ENCODE measurements at places on chromosomes 6 and 20.
A peak's percentile ranks its signal among the peaks of the same experiment; 100 is the strongest.

- no peak for DNase-seq
These were observed 8.1 kb downstream of the SCRT2 start for GRCh38 chr20:667351-668034.

DNA sequence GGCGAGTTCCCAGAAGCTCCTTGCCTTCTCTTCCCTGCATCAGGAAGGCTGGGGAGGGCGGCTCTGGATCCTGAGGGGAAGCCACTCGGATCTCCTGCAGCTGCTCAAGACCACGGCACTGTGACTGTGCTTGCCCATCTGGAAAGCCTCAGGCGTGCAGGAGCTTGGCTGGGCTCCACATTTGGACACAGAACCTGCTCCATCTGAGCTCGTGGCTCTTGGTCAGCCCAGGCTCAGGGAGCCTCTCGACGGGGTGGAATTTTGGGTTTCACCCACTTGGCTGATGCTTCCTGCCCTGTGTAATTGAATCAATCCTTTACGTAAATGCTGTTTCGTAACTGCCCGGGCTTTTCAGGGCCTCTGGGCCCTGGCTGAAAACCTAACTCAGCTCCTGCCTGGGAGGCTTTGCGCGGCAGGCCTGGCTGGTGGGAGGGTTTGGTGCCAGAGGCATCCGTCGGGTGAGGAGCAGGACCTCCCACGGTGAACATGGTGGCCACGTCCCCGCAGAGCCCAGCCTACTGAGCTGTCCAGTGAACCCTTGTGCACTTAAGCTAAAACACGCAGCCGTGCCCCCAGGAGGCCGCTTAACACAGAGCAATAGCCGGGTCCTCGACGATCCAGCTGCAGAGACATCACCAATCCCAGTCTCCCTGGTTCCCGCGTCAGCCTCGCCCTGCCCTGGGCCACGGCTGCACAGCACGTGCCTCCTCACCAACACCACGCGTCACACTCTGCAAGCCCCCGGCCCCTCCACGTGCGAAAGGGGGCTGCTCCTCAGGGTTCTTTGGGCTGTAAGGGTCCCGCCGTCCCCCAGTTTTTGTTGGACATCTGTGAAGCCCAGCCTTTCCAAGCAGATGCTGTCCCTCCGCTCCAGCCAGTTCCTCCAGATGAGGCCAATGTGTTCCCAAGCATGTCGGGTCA, 241.0 kb downstream of the DLL1 start:
- DNase-seq, result no peak

DNA sequence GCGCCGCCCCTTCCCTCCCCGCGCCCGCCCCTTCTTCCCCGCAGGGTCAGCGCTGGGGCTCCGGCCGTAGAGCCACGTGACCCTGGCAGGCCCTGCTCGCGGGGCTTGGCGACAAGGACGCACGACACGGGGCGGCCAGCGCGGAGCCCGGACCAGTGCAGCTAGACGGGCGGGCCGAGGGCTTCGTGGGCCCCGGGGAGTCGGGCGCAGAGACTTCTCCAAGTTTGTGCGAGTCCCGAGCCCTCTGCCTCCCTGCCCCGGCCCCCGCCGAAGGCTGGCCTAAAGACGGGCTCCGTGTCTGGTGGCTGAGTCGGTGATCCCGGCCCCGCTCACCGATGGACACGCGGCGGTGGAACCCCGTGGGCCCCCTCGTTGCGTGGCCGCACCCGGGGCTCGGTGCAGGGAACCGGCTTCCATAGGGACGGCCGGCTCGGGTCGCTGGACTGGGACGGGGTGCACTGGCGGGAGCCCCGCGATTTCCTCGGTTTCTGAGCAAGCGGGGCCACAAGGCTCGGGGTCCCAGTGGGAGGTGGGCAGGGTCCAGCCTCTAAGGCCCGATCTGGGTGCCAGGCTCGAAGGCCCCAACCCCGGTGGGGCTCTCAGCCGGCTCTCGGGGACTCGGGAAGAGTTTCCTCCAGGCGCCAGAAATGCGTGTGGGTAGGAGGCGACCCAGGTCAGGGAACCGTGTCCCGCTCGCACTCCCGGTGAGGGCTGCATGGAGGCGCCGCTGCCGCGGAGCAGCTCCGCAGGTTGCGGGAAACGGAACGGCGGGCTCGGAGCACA, 452 bp upstream of the GATA5 start:
- no peak for DNase-seq

DNA sequence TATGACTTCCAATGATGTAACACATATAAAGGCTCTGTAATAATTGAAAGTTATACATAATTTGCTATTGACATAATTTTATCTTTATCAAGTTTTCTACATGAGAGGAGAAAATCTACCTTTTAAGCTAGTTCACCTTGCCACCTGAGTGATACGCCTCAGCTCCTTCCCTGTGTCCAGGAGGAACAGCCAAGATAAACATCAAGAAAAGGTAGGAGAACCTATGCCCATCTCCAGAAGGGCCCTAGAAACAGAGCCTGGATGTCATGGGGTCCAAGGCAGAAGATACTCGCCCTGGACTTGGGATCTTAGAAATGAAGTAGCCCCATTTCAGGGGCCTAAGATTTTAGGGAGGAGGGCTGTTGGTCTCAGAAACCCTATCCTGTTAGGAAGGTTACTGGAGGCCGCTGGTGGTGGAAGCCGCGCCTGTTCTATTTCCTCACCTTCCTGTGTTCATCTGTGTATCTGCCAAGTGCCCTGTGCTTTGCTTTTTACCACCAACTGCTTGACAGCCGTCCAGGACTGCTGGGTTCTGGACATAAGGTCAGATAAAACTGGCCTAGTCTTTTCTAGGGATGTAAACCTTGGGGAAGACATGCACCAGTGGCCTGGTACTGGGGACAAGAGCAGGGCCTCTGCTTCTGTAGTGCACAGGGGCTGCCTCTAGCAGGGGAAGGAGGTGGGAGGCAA, 178.5 kb downstream of the ARID1B start:
- no peak for DNase-seq

- DNase-seq, result no peak
These were observed 200.7 kb upstream of the THBS2 start for GRCh38 chr6:169454204-169454871.

DNA sequence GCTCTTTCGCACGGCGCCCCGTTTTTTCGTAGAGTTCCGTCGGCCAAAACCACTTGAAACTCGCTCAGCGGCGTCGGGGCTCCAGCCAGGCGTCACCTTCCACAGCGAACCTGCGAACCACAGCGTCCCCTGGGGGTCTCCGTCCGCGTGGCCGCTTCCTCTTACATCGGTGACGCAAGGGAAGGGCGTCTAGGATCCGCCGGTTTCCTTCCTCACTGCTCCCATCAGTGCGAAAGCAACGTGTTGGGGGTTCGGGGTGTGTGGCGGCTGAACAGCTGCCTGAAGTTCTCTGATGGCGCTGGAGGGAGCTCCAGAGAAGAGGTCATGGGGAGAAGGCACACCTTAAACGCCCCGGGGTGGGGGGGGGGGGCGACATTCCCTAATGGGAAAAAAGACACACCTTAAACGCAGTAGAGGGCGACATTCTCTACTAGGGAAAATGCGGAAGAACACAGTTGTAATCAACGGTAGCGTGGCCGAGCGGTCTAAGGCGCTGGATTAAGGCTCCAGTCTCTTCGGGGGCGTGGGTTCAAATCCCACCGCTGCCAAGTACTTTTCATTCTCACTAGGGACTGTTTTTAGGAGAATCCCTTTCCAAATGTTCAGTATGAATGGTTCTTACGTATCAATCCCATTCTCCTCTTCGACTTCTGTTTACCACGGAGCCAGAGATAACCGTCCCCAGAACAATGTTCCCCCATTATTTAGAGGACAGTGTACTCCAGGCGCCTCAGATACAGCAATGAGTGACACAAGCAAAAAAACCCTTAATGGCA, 16.4 kb downstream of the ZNF311 start:
- DNase-seq, result no peak

DNA sequence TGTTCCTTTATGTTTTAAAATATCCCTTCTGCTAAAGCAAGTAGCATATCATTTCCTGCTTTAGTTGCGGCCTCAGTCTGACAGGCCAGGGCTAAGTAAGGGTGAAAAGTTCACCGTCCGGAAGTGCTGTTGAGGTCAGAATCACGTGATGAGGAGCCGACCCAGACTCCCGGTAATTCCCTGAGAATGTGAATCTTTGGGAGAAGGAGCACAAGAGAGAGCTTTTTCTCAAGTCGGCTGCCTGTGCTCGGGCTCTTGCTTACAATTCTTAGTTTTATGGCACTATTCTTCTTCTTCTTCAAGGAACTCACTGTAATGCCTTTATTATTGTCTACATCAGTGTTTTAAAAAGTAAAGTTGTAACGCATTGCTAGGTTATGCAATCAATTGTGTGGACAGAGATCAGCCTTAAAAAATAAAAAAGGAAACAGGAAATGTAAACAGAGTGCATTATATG, 309.3 kb downstream of the PRL start:
- DNase-seq, result no peak

DNA sequence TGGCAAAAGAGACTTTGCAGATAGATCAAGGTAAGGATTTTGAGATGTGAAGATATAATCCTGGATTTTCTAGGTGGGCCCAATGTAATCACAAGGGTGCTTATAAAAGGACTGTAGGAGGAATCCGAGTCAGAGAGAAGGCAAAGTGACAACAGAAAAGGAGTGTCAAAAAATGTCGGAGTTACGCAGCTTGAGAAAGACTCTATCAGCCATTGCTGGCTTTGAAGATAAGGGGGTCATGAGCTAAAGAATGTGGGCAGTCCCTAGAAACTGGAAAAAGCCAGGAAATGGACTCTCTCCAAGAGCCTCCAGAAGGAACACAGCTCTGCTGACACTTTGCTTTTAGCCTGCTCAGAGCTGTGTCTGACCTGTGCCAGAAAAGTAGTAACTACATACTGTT, 8.7 kb upstream of the RWDD1 start:
- DNase-seq, result no peak

DNA sequence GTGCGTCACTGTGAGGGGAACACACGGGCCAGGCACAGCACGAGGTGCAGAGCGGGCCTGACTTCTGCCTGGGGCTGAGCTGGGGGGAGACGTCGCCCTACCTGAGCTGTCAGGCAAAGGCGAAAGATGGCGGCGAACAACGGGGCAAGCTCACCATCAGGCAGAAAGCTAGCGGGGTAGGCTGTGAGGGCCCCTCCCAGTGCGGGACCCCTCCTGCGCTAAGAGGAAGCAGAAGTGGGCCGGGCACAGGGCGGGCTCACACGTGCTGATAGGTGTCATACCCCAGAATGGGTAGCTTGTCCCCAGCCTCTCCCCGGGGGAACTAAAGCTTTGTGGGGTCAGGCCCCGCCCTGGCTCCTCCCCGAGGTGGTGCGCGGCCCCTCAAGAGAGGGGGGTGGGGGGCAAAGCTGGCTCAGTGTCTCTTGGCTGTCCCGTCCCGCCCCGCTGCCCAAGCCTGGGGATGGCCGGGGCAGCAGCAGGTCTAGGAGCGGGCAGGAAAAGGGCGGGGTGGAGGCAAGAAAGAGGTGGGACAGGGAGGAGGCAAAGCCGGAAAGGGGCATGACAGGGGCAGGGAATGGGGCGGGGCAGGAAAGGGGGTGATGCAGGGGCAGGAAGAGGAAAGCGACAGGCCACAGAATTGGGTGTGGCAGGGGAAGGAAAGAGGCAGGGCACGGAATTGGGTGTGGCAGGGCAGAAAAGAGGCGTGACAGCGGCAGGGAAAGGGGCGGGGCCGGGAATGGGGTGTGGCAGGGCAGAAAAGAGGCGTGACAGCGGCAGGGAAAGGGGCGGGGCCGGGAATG, 14.7 kb downstream of the UCKL1 start:
- no peak for DNase-seq

GRCh38 chr20:43102394-43102793, 87.3 kb downstream of the PTPRT start:
- DNase-seq, result peak; percentile 11

DNA sequence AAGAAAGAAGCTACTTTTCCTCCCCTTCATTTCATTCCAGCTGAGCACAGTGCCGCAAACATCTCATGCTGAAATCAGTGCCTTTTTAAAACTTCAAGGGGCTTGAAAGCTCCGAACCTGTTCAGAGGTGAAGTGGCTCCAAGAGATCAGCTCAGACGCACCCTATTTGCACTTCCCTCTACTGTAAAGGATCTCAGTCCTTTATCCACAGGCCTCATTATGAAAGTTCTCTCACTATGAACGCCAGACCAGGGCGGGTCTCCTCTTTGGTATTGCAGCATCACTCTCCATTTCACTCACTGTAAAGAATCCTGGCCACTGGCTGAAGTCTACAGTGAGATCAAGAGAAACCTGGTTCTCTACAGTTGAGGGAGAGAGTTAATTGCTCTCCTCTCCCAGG, 232.7 kb upstream of the POU3F2 start:
- DNase-seq, result no peak

GRCh38 chr6:43286980-43287716, 10.9 kb upstream of the SLC22A7 start:
- DNase-seq, result no peak

GRCh38 chr20:61705386-61706258, 360.1 kb downstream of the TAF4 start:
- DNase-seq, result no peak

GRCh38 chr6:35343092-35343834, 905 bp downstream of the PPARD start:
- no peak for DNase-seq

DNA sequence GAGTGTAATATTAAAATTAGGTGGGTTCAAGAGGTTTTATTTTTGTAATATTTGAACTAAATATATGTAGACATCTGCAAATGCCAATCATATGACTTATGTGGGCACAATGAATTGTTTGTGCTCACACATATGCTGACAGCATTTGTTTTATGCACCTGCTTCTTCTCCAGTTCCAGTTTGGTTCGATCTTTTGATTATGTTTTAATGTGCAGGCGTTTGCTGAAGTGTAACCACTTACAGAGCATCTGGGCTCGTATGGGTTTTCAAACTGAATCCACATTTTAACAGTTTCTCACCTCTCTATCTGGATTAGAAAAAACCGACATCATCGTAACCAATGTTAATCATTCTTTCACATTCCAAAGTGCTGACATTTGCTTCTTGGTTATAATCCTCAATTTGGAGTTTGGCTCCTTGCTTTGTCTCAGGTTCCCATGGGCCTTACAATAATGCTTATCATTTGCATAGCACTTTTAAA, 129.1 kb upstream of the SPACA1 start:
- no peak for DNase-seq
